CD4-positive, alpha-beta memory T cell (primary cell): ENCODE measurements at places on chromosomes 5 and 9. TPM values are rescaled to one million over a fixed set of nuclear protein-coding genes. Genes with fewer than 3 reads are reported as not detected.

Gene TIMD4
- polyA plus RNA-seq = 0.54 TPM

Gene NUTM2G
- not detected for polyA plus RNA-seq

GRCh38 chr5:94180761-94181160 is 437.6 kb downstream of the KIAA0825 start:
- DNase-seq = no peak
- no peaks in the 10 kb centered on the region for H3K4me1 ChIP-seq
- no peak overlapping the region for H3K27ac ChIP-seq
- H3K27me3 ChIP-seq = no peaks in the 10 kb centered on the region

DNA sequence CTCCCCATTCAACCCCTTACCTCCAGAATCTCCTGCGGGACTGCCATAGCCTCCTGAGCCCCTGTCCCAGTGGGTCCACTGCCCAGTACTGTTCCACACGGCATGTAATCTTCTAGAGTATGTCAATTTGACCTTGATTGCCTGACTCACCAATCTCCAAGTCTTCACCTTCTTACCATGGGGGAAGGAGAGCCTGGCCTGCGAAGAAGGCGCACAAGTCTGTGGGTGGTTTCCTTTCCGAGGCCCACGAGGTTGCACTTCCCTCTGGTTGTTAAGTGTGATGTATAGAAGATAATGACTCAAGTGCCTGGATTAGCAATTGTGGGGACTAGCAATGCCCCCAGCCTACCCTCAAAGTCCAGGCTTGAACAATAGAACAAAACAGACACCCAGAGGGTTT is 8.1 kb upstream of the TENT4A start:
- H3K27me3 ChIP-seq = no peaks in the 10 kb centered on the region
- no peak for DNase-seq
- no peaks in the 10 kb centered on the region for H3K36me3 ChIP-seq
- no peak overlapping the region for H3K27ac ChIP-seq
- H3K4me1 ChIP-seq = no peaks in the 10 kb centered on the region

Gene PCDHA9
- polyA plus RNA-seq = not detected

DNA sequence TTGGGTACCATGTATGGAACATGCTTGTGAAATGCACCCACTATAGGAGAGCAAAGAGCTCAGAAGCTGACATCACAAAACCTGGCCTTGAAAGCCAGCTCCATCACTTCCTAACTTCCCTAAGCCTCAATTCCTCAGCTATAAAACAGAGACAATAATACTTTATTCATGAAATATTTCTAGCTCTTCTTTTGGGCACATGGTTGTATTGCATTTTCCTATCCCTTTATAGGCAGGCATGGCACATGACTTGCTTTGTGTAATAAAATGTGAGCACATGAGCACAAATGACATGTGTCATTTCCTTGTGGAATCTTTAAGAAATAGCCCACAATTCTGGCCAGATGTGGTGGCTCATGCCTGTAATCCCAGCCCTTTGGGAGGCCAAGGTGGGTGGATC is 18.5 kb downstream of the ZNF366 start:
- H3K4me3 ChIP-seq = no peak overlapping the region
- no peaks in the 10 kb centered on the region for H3K27me3 ChIP-seq
- DNase-seq = no peak
- H3K27ac ChIP-seq = no peak overlapping the region

GRCh38 chr9:16207161-16207560 is 654.3 kb downstream of the CCDC171 start:
- no peaks in the 10 kb centered on the region for H3K36me3 ChIP-seq
- no peak overlapping the region for H3K27ac ChIP-seq
- no peak overlapping the region for H3K4me3 ChIP-seq
- H3K4me1 ChIP-seq = no peaks in the 10 kb centered on the region

- peak overlapping the region; percentile 67 for H3K27ac ChIP-seq
- no peaks in the 10 kb centered on the region for H3K27me3 ChIP-seq
- peak; percentile 87 for DNase-seq
Observed at GRCh38 chr5:14581891-14582796, 552 bp downstream of the OTULINL start.

- DNase-seq = no peak
- H3K27ac ChIP-seq = no peak overlapping the region
Observed at GRCh38 chr9:137221506-137222111, 431 bp downstream of the RNF208 start.

Gene PCDHGB4
- not detected for polyA plus RNA-seq

DNA sequence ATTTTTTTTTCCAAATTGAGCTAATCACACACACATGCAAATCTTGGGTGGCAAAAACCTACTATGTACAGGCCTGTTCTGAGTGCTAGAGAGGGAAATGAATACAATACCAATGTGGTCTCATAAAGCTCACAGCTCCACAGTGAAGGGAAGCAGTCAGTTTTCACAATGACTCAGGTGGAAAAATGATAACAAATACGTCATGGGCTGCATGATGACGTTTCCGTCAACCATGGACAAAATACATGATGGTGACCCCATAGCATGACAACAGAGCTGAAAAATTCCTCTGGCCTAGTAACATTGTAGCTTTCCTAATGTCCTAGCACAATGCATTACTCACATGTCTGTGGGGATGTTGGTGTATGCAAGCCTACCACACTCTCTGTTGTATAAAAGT is 252.5 kb downstream of the TRIM32 start:
- H3K4me3 ChIP-seq = no peak overlapping the region
- no peaks in the 10 kb centered on the region for H3K36me3 ChIP-seq
- DNase-seq = no peak
- H3K4me1 ChIP-seq = no peaks in the 10 kb centered on the region
- no peaks in the 10 kb centered on the region for H3K27me3 ChIP-seq

Gene C9orf40
- 3.8 TPM for polyA plus RNA-seq

- H3K36me3 ChIP-seq = peaks cover 10% of the 10 kb centered on the region
- DNase-seq = peak; percentile 83
- peak overlapping the region; percentile 13 for H3K4me3 ChIP-seq
- no peaks in the 10 kb centered on the region for H3K27me3 ChIP-seq
Observed at GRCh38 chr9:136902259-136902821, 16.0 kb downstream of the TRAF2 start.

Gene OR13D1
- not detected for polyA plus RNA-seq

GRCh38 chr5:156815988-156816599 is 34.0 kb upstream of the PPP1R2B start:
- no peak overlapping the region for H3K4me3 ChIP-seq
- no peak overlapping the region for H3K27ac ChIP-seq

Gene PCDHA4
- not detected for polyA plus RNA-seq

GRCh38 chr5:179746872-179747271 is 14.2 kb downstream of the MAML1 start:
- no peak for DNase-seq
- H3K27me3 ChIP-seq = no peaks in the 10 kb centered on the region
- no peaks in the 10 kb centered on the region for H3K36me3 ChIP-seq
- H3K27ac ChIP-seq = no peak overlapping the region
- H3K4me3 ChIP-seq = no peak overlapping the region
- H3K4me1 ChIP-seq = peaks cover 12% of the 10 kb centered on the region

Gene SLC44A1
- polyA plus RNA-seq = 19.6 TPM

GRCh38 chr5:55037890-55038289 is 13.8 kb downstream of the GZMK start:
- no peak for DNase-seq
- H3K4me3 ChIP-seq = no peak overlapping the region
- no peaks in the 10 kb centered on the region for H3K36me3 ChIP-seq
- no peaks in the 10 kb centered on the region for H3K27me3 ChIP-seq
- peaks cover 25% of the 10 kb centered on the region for H3K4me1 ChIP-seq

Gene DMRTA1
- polyA plus RNA-seq = 0.03 TPM

- peaks cover 50% of the 10 kb centered on the region for H3K36me3 ChIP-seq
- no peaks in the 10 kb centered on the region for H3K27me3 ChIP-seq
- no peak overlapping the region for H3K4me3 ChIP-seq
- no peak for DNase-seq
Observed at GRCh38 chr9:137107312-137107921, 7.1 kb downstream of the DPP7 start.

Gene IGIP
- 0.78 TPM for polyA plus RNA-seq

Gene CAMK2A
- polyA plus RNA-seq = not detected

GRCh38 chr9:108444400-108445358 is 411.1 kb downstream of the ACTL7B start:
- no peaks in the 10 kb centered on the region for H3K36me3 ChIP-seq
- H3K4me3 ChIP-seq = no peak overlapping the region
- DNase-seq = no peak
- no peak overlapping the region for H3K27ac ChIP-seq

- no peak overlapping the region for H3K4me3 ChIP-seq
- no peaks in the 10 kb centered on the region for H3K27me3 ChIP-seq
- peak; percentile 25 for DNase-seq
- peaks cover 5% of the 10 kb centered on the region for H3K4me1 ChIP-seq
- H3K27ac ChIP-seq = no peak overlapping the region
- H3K36me3 ChIP-seq = no peaks in the 10 kb centered on the region
Observed at GRCh38 chr5:77076961-77077828, 9.9 kb downstream of the ZBED3 start.

Gene MEIKIN
- not detected for polyA plus RNA-seq
